ENCODE measurements at places on chromosomes 4 and X.

DNA sequence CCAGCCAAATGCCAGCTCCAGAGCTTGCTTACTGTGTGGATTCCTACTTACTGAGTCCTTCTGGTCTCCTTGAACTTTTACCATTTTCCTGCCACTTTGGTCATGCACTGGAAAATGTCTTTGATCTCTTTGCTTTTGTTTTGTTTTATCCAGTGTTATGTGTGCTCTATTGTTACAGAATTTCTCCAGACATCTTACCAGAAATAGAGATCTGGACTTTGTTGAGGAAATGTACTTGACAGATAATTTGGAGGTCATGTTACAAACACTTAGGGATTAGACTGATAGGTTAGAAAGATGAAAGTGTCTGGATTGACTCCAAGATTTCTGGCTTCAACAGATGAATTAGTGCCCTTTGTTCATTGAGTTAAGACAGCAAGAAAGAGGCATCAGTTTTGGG lies 5.7 kb upstream of the ZNF330 start:
- DNase-seq = no peak

GRCh38 chr4:52612341-52612740 lies 46.8 kb downstream of the USP46 start:
- DNase-seq = no peak

DNA sequence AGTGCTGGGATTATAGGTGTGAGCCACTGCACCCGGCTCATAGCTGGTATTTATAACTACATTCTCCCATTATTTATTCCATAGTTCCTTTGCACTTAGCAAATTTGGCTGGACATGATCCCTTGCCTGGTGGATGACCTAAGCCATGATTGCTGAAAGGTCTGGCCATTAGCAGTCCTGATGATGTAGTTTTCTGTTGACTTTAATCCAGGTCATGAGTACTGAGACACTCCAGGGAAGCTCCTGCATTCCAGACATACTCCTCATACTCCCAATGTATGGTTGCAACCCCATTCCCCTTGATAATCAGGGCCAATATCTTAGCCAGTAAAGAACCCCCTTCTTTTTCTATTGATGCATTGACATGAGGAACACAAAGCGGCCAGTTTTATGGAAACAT lies 24.4 kb upstream of the MGST2 start:
- DNase-seq = no peak

DNA sequence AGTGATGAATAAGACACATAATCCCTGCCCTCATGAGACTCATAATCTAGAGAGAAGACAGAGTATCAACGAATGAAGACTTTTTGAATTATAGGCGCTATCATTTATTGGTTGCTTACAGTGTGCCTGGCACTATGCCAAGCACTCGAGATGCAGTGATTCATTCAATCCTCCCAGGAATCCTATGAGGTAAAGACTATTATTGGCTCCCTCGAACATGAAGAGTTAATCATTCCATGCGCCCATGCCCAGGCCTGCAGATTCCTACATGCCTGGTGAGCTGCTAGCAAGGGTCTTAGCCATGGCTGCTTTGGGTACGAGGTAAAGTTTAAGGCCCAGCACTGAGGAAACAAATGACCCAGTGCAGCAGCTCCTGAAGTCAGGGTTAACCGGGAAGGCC lies 47.0 kb downstream of the TEX13B start:
- DNase-seq = no peak

GRCh38 chr4:102439236-102439614 lies 61.9 kb upstream of the NFKB1 start:
- no peak for DNase-seq

GRCh38 chr4:152014280-152014679 lies 253.5 kb upstream of the GATB start:
- DNase-seq = peak; percentile 8

DNA sequence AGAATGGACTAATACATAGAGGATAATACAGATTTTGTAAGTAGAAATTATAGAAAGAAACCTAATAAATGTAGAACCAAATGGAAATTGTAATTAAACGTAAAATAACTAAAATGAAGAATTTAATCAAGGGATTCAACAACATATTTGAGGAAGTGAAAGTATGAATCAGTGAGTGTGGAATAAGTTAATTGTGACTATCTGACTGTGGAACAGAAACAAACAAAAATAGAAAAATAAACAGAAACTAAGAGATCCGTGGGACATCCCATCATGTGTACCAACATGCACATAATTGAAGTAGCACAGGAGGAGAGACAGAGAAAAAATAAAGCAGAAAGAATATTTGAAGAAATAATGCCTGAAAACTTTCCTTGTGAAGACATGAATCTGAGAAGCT lies 208.6 kb upstream of the TACR3 start:
- no peak for DNase-seq

GRCh38 chr4:119632216-119632615 lies 3.6 kb upstream of the PDE5A start:
- DNase-seq = no peak

GRCh38 chrX:41449131-41449530 lies 2.0 kb downstream of the NYX start:
- no peak for DNase-seq

- no peak for DNase-seq
These were observed 168.4 kb upstream of the NRK start for GRCh38 chrX:105653891-105654290.

DNA sequence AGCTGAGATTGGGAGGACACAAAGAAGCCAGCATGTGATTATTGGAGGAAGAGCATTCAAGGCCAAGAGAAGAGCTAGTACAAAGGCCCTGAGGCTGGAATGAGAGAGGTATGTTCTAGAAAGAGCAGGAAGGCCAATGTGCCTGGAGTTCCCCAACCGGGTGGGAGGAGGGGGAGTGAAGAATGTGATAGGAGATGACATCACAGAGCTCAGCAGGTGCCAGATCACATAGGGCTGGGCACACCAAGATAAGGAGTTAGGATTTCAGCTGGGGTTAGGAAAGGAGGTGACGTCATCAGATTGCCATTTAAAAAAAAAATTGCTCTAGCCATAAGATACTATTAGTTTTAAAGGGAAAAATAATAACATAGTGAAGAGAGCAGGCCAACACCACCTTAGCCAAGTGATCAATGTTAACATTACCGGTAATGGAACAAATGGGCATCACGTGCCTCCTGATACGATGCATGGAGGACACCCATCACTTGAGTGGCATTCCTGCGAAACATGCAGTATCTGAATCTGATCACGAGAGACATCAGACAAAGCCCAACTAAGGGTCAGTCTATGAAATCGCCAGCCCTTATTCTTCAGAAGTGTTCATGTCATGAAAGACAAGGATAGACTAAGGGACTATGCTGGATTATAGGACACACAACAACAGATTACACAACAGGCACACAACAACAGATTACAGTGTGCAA lies 344.3 kb downstream of the BCOR start:
- DNase-seq = no peak

- no peak for DNase-seq
These were observed 142.8 kb downstream of the SLIT2 start for GRCh38 chr4:20394512-20394911.

GRCh38 chrX:145630806-145631435 lies 186.7 kb upstream of the SLITRK2 start:
- no peak for DNase-seq

DNA sequence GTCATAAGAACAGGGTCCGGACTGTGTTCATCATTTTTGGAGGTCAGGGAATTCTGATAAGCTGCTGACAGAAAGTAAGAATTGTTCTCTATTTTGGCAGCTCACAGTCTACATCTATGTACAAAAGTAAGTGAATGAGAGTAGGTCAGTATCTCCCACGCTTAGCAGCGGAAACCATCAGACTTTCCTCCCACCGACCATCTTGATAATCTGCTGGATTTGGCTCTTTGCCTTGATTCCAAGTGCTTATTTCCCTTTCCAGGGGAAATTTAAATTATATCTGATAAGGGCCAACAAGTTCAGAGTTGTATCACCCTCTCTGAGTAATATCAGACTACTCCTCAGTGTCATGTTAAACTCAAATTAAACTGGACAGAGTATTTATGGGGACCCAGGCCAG lies 118.0 kb downstream of the CAMK2D start:
- DNase-seq = no peak

- no peak for DNase-seq
These were observed 298.3 kb downstream of the TRIML1 start for GRCh38 chr4:188437535-188437934.

GRCh38 chr4:94939791-94940519 lies 182.2 kb downstream of the BMPR1B start:
- DNase-seq = no peak

DNA sequence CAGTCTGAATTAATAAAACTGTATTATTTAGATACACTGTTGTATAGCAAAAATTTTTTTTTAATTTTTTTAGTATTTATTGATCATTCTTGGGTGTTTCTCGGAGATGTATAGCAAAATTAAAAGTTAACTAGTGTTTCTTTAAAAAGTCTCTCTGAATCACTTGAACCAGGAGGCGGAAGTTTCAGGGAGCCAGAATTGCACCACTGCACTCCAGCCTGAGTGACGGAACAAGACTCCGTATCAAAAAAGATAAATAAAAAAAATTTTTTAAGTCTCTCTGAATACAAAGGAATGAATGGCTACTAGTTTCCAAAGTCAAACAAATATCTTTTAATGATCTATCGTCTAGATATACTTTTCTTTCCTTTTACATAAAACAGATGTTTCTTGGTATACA lies 64.4 kb downstream of the ELF2 start:
- DNase-seq = no peak

GRCh38 chrX:25519258-25519657 lies 503.5 kb upstream of the ARX start:
- DNase-seq = no peak

DNA sequence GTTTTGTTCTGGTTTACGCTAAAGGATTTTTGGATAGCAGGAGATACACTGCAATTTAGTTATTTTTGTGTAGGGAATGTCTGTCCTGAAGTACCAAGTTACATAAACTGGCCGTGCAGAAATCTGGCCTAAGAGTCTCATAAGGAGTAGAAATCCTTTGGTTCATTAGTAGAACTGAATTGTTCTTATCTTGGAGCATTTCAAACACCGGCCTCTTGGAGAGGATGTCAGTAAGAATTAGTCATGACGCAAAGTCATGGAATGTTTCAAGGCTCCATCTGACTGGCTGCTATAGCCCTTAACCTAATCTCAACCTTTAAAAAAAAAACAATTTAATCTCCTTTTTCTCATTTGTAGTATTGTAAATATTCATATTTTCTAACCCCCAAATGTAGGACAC lies 15.2 kb downstream of the PDLIM3 start:
- no peak for DNase-seq

DNA sequence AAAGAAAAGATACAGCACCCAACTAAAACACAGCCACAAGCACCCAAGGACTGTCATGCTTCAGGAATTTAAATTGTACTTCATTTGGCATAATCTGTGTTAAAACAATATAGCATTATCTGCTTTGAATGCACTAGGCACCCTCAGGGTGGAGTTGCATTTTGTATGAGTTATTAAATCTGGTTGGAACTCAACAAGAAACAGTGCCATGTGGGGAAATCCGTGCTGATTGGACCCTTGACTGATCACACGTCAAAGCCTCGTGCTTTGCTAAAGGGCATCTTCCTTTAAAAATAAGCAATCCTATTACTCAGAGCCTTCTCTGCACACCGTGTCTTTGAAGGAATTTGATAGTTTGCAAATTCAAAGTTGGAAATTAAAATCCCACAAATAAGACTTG lies 35.4 kb downstream of the IGFBP7 start:
- no peak for DNase-seq

- no peak for DNase-seq
These were observed 196.1 kb upstream of the GK2 start for GRCh38 chr4:79604152-79604551.

GRCh38 chr4:108884596-108884995 lies 121.7 kb upstream of the ETNPPL start:
- DNase-seq = no peak

DNA sequence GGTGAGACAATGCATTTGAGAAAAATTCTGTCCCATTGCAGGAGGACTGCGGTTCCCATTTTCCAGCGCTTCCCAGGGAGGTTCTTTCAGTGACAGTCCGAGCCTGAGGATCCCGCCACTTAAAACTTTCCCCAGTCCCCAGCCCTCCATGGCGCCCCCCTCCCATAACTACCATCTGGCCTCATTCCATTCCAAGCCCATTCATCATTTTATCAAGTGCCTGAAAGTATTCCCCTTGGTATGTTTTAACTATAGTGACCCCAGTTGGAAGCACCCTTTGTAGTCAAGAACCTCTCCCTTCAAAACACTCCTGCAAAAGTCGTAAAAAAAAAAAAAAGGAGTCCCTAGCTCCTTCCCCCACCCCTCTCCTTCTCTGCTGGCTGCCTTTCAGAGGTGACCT lies 1.2 kb downstream of the RASL11B start:
- no peak for DNase-seq

DNA sequence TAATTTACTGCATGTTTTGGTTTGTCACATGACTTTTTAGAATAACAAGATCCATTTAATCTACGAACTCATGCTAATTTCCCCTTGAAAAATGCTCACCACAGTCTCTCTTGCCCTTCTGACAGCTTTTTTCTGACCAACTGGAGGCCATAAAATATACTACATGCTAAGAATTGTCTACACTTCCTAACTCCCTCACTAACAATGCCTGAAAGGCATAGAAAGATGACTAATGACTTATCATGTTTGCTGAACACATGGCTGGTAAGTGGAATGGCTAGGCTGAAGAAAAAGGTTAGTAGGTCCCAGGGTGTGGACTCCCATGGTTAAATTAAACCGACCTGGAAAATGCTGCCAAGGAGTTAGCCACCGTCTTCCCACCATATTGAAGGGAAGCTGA lies 309.9 kb downstream of the SPOCK3 start:
- no peak for DNase-seq

DNA sequence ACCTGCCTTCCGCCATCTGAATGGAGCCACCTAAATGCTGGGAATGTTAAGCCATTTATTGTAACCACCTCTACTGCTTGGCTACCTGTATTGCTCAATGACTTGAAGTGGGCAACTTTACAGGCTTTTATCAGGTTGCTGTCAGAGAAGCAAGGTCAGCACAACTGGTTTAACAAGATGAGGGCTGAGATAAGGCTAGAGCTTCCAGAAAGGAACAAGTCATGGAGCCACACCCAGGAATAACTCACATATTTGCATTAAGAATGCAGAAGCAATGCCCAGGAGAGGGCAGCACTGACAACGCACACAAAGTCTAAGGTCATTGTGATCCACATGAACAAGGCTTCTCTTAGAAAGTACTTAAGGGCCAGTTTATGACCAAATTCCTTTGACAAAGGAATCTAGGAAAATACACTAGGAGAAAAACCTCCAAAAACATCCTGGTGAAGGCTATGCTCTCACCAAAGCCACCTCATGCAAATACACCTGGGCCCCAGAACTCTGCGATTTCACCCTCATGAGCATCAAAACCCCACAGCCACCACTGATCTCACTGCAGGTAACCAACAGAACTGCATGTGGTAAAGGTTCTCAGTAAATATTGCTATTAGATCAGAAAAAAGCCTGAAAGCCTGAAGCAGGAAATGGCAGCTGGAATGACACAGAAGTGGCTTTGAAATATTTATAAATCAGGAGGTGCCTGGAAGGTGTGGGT lies 15.0 kb upstream of the STS start:
- no peak for DNase-seq

- DNase-seq = no peak
These were observed 211.8 kb downstream of the PPP3CA start for GRCh38 chr4:101135371-101136010.

GRCh38 chrX:74453178-74453577 lies 31.9 kb downstream of the SLC16A2 start:
- DNase-seq = no peak

All from CD8-positive, alpha-beta memory T cell (primary cell).